ENCODE measurements at places on chromosomes 6 and 20.

GRCh38 chr20:55583036-55583435 lies 422.3 kb downstream of the CBLN4 start:
- no peak for DNase-seq

GRCh38 chr6:32087574-32088486 lies 21.3 kb downstream of the TNXB start:
- peak; percentile 31 for DNase-seq

DNA sequence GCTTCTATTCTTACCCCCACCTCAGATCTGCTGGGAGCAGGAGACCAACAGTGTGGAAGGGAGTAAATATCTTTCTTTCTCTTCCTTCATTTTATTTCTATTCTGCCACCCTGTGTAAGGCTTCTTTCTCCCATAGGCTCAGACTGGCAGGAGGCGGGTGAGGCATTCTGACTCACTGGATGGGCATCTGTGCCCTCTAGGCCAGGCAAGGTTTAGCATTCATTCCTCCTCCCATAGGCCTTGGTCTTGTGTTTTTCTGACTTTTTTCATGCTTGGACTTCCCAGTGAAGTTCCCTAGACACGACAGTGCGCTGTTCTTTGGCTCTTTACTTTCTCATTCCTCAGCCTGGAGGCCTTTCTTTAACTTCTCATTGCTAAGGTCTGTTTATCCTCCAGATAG lies 235.2 kb downstream of the SYNE1 start:
- DNase-seq = peak; percentile 27

- DNase-seq = peak; percentile 80
These were observed 3.5 kb downstream of the FOXO3 start for GRCh38 chr6:108564178-108564577.

DNA sequence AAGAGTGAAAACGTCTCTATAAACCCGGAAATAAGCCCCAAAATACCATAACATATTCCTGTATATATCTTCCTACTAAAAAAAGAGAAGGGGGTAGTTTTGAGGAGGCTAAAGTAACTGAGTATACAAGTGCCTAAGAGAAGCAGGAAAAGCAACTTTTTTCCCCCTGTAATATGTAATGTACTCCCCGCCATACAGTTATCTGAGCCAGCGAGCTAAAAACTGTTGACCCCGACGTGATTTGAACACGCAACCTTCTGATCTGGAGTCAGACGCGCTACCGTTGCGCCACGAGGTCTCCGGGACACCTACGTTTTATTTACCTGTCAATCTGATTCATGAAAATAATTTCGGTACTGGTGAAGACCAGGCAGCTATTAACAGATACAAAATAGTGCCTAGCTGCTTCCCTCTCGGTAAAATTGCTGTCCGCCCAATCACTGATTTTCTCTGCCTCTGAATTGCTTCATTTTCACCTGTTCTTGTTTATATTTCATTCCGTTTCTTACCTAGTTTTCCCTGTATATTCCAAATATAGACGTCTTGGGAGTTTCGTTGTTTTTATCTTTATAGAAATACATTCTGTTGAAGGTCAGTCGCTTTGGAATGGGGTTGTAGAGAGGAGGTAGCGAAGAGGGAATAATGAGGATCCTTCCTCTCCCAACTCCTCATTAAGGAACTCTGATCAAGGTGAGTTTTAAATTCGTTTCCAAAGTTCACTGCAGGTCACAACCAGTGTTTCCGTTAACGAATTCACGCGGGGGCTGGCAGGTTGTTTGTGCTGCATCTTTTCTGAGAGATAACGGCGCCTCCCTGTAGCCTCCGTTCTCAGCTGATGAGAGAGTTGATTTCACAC lies 33.6 kb upstream of the BTN3A2 start:
- no peak for DNase-seq

DNA sequence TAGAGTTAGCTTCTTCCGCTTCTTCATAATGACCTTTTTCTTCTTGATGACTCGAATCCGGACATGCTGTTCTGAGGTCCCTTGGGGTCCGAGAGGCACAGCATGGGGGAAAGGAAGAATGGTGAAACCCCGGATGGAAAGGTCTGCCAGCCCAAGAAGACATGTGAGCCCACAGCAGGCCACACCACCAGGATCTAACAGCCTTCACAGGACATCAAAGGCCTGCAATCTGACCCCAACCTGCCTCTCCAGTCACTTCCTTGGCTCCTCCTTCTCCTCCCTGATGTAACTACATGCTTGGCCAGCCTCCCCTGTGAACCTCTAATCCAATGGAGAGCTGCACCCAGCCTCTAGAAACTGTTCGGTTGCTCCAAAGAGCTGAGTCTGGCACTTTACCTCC lies 1.6 kb downstream of the CPXM1 start:
- no peak for DNase-seq

GRCh38 chr6:169577236-169577635 lies 124.6 kb downstream of the WDR27 start:
- no peak for DNase-seq

DNA sequence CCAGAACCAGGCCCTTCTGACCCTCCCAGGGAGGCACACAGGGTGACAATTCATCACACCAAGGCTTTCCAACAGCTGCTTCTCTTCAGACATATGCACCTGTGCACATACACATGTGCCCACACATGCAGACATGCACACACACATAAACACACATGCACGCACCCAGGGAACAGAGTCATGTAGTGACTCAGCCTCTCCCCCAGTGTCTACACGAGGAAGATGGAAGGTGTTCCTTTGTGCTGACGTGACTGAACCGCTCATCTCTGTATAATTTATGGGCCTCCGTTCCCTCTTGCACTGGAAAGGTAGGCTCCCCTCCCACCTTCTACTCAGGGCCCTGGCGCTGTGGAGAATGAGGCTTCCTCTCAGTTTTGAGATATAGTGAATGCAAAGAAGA lies 23.8 kb upstream of the PLEKHG1 start:
- DNase-seq = no peak

GRCh38 chr6:109260126-109260525 lies 122.1 kb downstream of the CD164 start:
- DNase-seq = no peak

DNA sequence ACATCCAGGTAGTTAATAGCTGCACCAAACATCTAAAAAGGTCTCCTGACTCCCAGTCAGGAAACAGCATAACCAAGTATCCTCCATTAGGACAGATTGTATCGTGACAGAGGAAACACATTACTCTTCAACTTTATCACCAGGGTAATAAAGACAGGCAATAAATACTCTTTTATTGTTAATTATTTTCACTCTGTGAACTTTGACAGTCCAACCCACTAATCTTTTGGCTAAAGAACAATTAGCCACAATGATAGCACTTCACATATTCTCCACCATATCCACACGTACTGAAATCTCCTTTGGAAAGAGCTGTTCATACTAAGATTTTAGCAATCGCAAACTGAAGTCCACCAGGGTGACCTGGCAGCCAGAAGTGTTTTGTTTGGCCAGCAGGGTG lies 46.4 kb downstream of the ARHGAP18 start:
- no peak for DNase-seq

DNA sequence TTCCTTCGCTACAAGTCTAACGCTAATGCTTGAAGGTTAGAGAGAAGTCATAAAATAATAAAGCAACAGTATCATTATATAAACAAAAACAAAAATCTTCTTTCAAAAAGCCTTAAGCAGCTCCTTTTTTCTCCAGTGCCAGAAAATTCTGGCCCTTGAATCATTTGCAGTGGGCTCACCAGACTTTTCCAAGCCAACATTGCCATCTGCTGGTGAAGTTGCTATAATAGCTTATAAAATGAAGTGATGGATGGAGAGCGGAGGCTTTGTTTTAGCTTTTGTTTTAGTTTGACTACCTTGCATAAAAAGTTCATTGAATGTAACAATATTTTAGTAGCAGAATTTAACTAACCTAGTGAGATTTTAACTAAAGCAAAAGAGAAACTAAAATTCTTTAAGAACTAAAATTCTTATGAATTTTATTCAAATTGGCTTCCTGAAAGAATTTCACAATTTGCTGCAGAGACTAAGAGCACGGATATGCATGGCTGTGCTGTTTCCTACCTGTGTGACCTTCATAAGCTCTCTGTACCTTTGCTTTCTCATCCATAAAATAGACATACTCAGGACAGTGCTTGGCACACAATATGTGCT lies 44.8 kb upstream of the SLC2A12 start:
- DNase-seq = peak; percentile 66

DNA sequence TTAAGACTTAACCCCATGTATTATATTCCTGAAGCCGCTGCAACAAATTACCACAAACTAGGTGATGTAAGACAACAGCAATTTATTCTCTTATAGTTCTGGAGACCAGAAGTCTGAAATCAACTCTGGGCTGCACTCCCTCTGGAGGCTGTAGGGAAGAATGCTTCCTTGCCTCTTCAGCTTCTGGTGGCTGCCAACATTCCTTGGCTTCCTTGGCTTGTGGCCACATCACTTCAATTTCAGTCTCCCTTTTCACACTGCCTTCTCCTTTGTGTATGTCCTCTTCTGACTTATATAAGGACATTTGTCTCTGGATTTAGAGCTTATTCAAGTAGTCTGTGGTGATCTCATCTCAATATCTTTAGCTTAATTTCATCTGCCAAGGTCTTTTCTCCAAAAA lies 141.6 kb downstream of the DHX35 start:
- no peak for DNase-seq

DNA sequence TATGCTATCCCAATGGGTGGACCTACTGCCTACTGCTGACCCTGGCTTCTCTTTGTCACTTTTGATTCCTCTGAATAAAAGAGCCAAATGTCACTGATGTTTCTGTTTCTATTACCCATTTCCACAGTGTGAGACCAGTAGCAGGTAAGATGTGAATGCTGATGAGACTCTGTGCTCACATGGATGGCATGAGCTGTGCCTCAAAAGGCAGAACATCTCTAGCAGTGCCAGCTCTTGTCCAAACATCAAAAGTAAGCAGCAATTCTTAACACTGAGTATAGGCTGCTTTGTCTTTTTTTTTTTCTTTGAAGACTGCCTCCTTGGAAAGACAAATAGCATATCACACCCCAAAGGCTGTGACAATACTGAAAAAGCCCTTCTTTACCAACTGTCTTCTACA lies 459.2 kb upstream of the RUNX2 start:
- no peak for DNase-seq

DNA sequence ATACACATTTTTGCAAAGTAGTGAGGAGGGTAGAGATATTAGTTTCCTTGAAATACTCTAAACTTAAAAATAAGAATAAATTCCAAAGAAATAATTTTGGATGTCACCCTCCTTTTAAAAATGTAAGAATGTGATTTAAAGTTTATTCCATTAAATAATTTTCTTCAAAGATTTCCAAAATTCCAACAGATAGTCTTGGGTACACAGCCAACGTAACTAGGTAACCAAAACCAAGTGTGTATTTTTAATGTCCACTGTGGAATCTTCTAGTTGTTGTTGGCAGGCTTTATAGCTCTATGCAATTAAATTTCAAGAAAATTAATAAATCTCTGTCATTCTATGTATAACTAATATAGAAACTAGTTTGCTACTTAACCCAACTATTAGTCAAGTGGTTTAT lies 101.3 kb downstream of the COL21A1 start:
- no peak for DNase-seq

All from amniotic stem cell (primary cell).